NCI-H2171 (cell line): ENCODE measurements at places on chromosomes 11 and 22.

- no peak for DNase-seq
Measured at GRCh38 chr11:82930734-82931133, 29.2 kb downstream of the DDIAS start.

DNA sequence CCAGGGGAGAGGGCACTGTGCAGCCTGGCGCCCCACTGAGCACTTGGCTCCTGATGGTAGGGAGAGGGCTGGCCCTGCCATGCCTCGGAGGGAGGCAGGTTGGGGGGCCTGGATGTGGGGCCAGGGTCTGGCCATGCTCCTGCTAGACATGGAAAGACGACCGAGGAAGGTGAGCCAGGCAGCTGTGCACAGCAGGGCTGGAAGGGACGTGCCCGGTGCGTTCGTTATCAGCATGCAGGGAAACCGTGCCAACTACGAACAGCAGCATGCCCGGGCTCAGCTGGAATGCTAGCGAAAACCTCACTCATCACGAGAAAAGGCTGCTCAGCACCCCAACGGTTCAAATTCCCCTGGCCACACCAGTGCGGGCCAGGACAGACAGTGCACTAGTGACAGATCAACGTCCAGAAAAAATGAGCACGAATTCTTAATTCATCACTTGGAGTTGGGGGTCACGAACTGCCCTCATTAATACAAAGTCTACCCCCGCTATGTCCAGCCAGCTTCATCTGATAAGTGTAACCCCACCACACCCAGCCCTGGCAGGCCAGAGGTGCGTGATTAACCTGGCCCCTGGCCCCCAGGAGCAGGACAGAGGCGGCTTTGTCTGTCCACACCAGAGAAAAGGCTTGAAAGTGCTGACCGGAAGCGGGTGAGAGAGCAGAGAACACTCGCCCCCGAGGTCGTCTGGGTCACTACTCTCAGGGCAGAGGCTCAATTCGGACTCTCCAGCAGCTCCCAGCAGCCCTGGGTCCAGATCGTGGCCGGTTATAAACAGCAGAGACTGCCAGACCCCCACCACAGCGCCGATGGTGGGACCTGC lies 84.2 kb downstream of the CELSR1 start:
- peak; percentile 38 for DNase-seq

DNA sequence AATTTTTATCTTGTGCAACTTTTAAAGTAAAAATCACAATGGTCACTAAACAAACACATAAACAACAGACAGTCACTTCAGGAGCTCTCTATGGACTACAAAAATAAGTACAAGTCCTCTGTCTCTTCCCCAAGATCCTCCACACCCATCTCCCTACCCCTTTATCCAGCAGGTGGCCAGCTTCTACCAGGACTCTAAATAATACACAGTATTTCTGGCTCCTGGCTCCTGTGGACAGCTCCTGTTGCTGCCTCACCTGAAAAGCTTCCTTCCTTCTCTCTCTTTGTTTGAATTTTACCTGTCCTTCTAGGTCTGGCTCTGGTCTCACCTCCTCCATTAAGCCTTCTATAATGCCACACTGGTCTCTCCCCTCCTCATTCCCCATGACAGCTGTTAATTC lies 86.1 kb downstream of the CLPB start:
- DNase-seq = no peak

DNA sequence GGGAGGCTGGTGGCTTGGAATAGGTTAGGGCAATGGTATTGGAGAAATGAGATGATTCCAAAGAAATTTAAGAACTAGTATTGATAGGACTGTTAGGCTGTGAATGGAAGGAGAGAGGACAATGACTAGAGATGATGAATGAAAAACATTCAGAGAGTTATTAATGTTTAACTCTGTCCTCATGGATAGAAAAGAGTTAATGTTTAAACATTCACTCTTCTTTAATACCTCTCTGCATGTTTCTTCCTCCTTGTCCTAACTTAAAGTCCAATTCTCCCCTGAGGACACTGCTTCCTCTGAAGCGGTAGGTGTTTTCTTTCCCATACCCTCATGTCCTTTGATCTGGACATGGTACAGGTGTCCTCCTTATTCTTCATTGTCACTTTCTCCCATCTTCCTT lies 13.4 kb downstream of the CHEK1 start:
- no peak for DNase-seq

DNA sequence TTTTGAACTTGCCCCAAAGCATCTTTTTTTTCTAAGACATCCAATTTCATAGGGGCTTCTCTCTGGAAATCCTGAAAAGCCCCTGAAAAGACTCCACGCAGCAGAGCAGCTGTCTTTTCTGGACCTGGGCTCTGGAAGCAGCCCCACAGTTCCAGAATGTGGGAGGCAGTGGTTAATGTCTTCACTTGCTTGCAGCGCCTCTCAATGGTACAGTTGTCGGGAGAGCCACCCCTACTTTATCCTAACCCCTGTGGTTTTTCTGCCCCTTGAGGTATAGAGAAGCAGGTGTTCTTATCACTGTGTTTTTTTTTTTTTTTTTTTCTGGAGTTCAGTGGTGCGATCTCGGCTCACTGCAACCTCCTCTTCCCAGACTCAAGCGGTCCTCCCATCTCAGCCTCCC lies 83.4 kb upstream of the SORL1-AS1 start:
- peak; percentile 28 for DNase-seq

- no peak for DNase-seq
Measured at GRCh38 chr22:42078469-42079318, 806 bp upstream of the SMDT1 start.

DNA sequence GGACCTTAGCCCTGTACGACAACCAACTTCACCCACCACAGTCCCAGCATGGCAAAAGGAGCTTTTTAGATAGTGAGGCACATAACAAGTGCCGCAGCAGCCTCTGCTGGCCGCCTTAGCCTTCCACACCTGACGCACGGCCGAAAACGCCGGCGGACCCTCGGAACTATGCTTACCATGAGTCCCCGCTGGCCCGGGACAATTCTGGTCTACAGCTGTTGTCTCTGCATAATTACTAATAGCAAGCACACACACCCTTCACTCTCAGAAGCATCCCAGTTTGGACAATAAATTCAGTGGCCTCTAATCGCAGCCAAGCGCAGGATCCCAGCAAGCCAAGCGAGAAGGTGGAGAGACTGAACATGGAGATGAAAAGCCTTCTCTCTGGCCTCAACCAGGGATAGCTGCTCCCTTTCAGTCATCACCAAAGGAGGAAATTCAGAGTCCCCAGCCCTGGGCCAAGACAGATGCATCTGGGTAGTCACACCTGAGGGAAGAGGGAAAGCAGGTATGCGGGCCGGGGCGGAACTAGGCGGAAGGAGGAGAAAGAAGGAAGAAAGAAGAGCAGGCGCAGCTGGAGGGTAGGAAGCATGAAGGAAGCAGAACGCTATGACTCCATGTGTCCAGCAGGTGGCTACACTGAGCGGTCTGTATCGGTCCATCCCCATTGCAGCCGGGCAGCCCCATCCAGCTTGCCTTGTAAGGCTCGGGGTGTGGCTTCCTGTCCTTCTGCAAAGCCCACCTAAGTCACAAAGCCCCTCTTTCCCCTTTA lies 40.3 kb downstream of the BUD13 start:
- peak; percentile 36 for DNase-seq

- no peak for DNase-seq
Measured at GRCh38 chr22:25167834-25168601, 31.6 kb upstream of the CRYBB3 start.

DNA sequence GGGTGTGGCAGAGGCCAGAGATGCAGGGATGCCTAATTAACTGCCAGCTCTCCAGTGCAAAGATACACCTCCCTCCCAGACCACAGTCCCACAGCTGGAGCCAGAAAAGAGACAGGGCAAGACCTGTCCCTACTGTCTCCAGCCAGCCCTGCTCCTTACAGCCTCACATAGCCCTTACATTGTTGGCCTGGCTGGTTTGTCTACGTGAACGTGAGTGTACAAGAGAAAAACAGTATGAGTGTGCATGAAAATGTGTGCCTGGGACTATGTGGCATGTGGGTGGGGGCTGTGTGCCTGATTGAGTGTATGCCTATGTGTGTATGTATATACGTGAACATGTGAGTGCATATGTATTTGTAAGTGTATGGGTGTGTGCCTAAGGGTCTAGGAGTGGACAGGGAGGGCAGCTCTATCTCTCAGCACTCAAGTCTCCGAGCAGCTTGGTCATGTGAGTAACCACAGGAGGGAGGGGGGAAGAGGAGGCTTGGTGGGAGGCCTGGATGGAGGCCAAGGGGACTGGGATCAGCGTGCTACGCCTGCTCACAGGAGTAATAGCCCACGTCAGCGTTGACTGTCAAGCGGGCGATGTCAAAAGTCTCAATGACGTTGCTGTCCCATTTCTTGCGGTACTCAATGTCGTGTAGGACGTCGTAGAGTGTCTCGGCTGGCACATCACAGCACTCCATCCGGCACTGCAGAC lies 6.6 kb upstream of the ARAP1 start:
- DNase-seq = no peak

DNA sequence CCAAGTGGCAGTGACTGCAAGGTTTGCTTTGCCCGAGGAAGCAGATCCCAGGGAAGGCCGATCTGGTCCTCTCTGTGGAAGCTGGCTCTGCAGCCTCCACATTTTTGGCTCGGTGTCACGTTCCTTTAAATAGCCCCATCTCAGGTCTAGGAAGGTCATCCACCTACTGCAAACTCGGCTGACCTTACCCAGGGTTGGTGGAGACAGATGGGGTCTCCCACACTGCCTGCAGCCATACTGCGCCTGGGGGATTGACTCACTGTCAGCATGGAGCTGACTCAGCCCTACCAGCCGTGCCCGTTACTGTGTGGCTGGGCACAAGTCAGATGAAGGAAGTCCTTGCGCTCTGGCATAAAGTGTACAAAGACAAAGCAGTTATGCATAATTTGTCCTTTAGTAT lies 16.9 kb downstream of the CDPF1 start:
- DNase-seq = no peak

DNA sequence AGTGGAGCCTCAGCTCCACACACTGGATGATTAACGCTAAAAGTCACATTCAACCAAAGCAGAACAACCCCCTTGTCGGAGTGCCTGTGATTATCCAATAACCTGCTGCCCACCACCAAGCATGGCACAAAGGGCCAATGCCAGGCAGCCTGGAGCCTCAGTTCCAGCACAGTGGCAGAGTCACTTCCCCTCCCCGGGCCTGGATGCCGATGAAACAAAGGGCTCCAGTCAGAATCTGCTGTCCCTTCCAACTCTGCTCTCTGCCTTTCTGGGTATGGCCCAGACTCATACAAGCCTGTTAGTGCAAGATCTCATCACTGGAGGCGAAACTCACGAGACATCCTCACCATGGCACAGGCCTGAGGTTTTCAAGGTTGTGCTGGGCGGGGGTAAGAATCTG lies 52.1 kb downstream of the CLTCL1 start:
- no peak for DNase-seq

- DNase-seq = no peak
Measured at GRCh38 chr11:128361451-128362020, 225.8 kb downstream of the ETS1 start.
